ENCODE measurements at places on chromosomes 5 and 9. TPM values are rescaled to one million over a fixed set of nuclear protein-coding genes. Genes with fewer than 3 reads are reported as not detected.

DNA sequence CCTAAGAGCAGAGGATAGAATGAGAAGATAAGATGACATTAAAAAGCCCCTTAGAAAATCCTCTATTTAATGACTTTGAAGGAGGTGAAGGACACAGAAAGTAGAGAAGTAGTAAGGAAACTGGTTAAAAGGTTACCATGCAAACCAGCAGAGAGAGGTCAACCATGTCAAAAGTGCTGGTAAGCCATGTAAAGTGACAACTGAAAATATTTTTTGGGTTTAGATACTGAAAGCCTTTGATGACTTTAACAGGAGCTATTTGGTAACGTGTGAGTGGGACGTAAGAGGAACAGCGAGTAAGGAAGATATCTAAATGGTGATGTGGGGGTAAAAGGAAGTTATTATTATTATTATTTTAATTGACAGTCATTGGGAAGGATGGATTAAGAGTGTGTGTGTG is 56.9 kb downstream of the MACIR start:
- no peak overlapping the region for H3K4me3 ChIP-seq
- H3K4me1 ChIP-seq: no peaks in the 10 kb centered on the region
- H3K27ac ChIP-seq: no peak overlapping the region
- H3K36me3 ChIP-seq: no peaks in the 10 kb centered on the region
- H3K27me3 ChIP-seq: no peaks in the 10 kb centered on the region

DNA sequence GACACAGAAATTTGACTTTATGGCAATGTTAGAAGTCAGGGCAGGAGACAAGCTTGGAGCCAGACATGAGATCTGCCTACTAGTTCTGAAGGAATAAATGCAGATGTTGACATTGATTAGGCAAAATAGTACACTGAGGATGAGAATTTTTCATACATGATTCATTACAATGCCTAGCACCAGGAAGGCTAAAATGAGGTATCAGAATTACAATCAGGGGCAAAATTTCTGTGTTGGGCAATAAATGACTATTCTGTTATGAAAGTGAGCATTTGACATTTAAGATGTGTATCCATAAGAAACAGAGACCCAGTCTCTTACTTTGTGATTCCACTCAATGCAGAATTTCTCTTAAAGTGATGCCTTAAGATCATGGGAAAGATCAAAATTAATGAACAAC is 92.4 kb upstream of the CDH10 start:
- H3K4me1 ChIP-seq: no peaks in the 10 kb centered on the region
- H3K36me3 ChIP-seq: no peaks in the 10 kb centered on the region
- H3K27ac ChIP-seq: no peak overlapping the region
- no peaks in the 10 kb centered on the region for H3K27me3 ChIP-seq
- no peak for DNase-seq

The DMRT1 gene
- not detected for total RNA-seq

- no peaks in the 10 kb centered on the region for H3K36me3 ChIP-seq
- no peak overlapping the region for H3K4me3 ChIP-seq
- H3K27me3 ChIP-seq: no peaks in the 10 kb centered on the region
- no peak overlapping the region for H3K27ac ChIP-seq
- peak; percentile 41 for DNase-seq
Observed at GRCh38 chr5:96687812-96688453, 25.8 kb downstream of the CAST start.

- no peak for DNase-seq
- H3K4me1 ChIP-seq: no peaks in the 10 kb centered on the region
- no peaks in the 10 kb centered on the region for H3K27me3 ChIP-seq
Observed at GRCh38 chr5:170111088-170111785, 5.5 kb downstream of the FOXI1 start.

DNA sequence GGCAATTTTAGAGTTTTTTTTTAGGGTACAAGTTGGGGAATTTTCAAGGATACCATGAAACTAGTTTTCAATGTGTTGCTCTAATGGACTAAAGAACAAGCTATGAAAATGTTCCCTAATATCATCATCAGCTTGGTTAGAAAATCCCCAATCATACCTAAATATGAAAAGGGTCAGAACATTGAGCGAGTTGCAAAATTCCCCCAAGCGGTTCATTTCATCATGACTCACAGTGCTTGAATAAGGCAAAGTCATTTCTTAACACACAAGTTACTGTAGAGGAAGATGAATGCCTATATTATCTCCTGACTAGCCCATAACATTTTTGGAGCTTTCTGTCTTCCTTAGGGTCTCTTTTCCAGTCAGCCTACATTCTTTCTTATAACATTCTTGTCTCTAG is 62.7 kb downstream of the ST8SIA4 start:
- H3K4me3 ChIP-seq: no peak overlapping the region
- H3K27ac ChIP-seq: no peak overlapping the region
- H3K4me1 ChIP-seq: no peaks in the 10 kb centered on the region
- no peaks in the 10 kb centered on the region for H3K36me3 ChIP-seq

The PCDHGB6 gene
- 28.7 TPM for total RNA-seq

DNA sequence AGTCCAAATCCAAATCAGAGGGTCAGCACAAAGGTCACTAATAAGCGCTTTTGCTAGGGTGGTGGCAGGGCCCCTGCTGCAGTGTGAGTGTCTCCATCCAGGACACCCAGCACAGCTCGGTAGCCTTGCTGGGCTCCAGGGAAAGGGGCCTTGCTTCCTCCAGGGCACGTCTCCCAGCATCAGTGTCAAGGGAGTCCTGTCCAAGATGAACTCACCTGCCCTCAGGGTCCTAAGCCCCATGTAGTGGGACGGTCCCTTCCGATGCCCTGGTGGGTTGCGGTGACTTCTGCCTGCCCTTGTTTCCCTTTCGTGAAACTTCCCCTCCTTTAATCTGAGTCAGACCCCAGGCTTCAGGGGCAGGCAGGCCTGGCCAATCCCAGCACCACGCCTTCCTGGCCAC is 101.7 kb downstream of the ZNF354C start:
- no peaks in the 10 kb centered on the region for H3K36me3 ChIP-seq
- DNase-seq: no peak
- no peaks in the 10 kb centered on the region for H3K4me1 ChIP-seq
- no peak overlapping the region for H3K4me3 ChIP-seq

GRCh38 chr9:1604942-1605560 is 410.1 kb upstream of the SMARCA2 start:
- no peaks in the 10 kb centered on the region for H3K27me3 ChIP-seq
- no peaks in the 10 kb centered on the region for H3K36me3 ChIP-seq
- H3K27ac ChIP-seq: no peak overlapping the region
- DNase-seq: peak; percentile 39
- H3K4me1 ChIP-seq: no peaks in the 10 kb centered on the region

DNA sequence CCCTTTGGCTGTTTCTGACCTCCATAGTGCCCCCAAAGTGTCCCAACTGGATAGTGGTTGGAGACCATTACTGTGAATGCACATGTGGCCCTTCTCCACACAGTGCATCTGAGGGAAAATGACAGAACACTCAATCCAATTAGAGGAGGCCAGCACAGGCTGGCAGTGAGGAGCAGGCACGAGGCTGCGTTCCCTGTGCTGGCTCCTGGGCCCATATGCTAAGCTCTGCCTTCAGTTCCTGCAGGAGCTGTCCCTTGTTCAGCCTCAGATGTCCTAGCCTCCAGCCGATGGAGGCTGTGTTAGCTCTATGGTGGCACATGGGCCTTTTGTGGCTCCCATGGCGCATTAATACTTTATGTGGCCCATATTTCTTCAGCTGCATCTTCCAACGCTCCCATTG is 35.8 kb downstream of the ALG2 start:
- H3K27me3 ChIP-seq: no peaks in the 10 kb centered on the region
- no peaks in the 10 kb centered on the region for H3K4me1 ChIP-seq
- H3K36me3 ChIP-seq: no peaks in the 10 kb centered on the region
- no peak for DNase-seq
- no peak overlapping the region for H3K27ac ChIP-seq

GRCh38 chr5:129367883-129368282 is 92.2 kb upstream of the ADAMTS19 start:
- H3K27me3 ChIP-seq: no peaks in the 10 kb centered on the region
- no peak overlapping the region for H3K4me3 ChIP-seq
- H3K36me3 ChIP-seq: no peaks in the 10 kb centered on the region
- DNase-seq: peak; percentile 79

DNA sequence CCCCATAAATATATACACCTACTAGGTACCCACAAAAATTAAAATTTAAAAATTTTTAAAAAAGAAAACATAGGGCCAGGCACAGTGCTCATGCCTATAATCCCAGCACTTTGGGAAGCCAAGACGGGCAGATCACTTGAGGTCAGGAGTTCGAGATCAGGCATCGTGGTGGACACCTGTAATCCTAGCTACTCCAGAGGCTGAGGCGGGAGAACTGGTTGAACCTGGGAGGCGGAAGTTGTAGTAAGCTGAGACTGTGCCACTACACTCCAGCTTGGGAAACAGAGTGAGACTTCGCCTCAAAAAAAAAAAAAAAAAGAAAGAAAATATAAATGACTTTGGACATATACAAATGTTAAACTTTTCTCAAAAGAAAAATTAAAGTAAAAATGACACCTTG is 33.3 kb upstream of the RNF38 start:
- no peak overlapping the region for H3K4me3 ChIP-seq
- no peak overlapping the region for H3K27ac ChIP-seq
- DNase-seq: no peak

DNA sequence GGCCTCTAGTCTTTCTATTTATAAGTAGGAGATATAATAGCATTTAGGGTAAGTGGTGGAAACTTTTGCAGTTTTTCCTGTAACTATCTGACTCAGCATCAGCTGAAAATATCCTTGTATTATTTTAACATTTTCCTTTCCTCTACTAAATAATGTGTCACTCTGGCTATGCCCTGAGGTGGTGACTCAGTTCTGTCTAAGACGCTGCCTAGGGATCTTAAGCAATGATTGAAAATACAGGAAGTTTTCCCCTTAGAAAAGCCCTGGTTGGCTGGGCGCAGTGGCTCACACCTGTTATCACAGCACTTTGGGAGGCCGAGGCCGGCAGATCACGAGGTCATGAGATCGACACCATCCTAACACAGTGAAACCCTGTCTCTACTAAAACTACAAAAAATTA is 9.3 kb upstream of the EDIL3 start:
- no peaks in the 10 kb centered on the region for H3K36me3 ChIP-seq
- no peak overlapping the region for H3K4me3 ChIP-seq
- no peaks in the 10 kb centered on the region for H3K27me3 ChIP-seq
- no peak for DNase-seq
- no peak overlapping the region for H3K27ac ChIP-seq

DNA sequence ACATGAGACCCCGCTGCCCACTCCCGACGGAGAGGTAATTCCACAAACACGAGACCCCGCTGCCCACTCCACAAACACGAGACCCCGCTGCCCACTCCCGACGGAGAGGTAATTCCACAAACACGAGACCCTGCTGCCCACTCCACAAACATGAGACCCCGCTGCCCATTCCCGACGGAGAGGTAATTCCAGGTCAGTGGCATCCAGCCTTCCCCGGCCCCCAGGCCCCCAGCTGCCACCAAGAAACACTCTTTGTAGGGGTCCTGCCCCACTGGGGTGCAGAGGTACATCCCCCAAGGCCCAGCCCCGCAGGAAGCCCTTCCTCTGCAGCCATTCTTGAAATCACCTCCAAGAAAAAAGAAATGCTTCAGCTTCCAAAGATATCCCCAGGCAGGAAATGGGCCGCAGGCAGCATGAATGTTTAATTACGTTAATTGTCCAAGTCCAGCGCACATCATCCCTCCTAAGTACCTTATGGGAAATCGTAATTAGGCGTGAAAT is 115.9 kb downstream of the ADAMTS2 start:
- no peaks in the 10 kb centered on the region for H3K36me3 ChIP-seq
- H3K4me1 ChIP-seq: no peaks in the 10 kb centered on the region
- no peak for DNase-seq
- H3K27ac ChIP-seq: no peak overlapping the region
- H3K27me3 ChIP-seq: no peaks in the 10 kb centered on the region

DNA sequence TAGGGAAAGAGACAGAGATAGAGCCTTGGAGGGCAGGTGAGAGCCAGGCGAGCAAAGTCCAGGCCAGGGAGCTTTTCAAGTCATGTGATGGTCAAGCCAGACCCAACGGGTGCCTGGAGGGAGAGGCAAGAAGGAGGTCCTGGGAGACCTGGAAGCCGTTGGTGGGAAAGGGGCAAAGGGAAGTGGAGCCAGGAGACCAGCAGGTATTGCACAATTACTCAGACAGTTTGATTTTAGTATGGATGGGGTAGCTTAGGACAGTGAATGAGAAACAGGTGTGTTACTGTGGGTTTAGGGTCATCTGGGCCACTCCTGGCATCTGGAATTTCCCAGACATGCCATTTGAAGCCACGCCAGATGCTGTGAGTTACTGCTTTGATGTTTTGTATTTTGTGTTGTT is 5.1 kb downstream of the SECISBP2 start:
- H3K4me3 ChIP-seq: no peak overlapping the region
- peaks cover 5% of the 10 kb centered on the region for H3K4me1 ChIP-seq
- no peak for DNase-seq
- H3K27ac ChIP-seq: no peak overlapping the region

DNA sequence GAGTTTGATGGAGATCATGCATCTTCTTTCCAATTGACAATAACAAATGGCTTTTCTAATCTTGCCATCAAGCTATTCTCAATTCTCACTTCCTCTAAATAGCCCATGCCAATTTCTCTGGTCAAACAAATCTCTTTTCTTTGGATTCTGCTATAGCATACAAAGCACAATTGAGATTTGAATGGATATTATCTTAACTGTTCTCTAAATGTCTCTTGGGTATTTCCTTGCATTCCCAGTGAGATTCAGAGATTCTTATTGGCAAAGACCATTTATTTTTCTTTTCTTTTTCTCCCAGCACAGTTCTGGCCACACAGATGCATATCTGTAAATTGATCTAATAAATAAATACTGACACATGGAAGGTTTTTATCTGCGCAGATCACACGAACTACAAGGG is at the start of gene OR1N2:
OR1N2 (plus strand) TSS at position 301 of the 400 bp plus-strand sequence. CDS start 100 bp downstream, outside the sequence.
- H3K36me3 ChIP-seq: no peaks in the 10 kb centered on the region
- no peaks in the 10 kb centered on the region for H3K27me3 ChIP-seq
- DNase-seq: no peak
- H3K27ac ChIP-seq: no peak within 1 kb of the TSS
- H3K4me3 ChIP-seq: no peak within 1 kb of the TSS
- no peaks in the 10 kb centered on the region for H3K4me1 ChIP-seq

DNA sequence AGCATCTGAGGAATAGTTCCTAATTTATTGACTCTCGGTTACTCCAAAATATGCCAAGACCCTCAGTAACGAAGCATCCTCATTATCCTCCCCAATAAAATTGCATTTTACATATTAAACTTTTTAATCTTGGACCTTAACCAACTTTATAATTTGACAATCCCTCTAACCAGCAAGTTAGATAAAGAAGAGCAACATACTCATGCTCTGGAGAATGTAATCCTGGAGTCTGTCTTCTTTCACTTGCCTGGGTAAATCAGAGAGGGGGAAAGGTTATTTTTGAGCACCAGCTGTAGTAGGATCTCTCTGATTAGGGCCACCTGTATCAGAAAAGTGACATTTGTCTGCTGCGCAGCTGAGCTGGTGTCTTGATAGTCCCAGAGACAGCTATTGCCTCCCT is 59.8 kb downstream of the NDFIP1 start:
- H3K27me3 ChIP-seq: no peaks in the 10 kb centered on the region
- DNase-seq: no peak
- no peaks in the 10 kb centered on the region for H3K36me3 ChIP-seq

- H3K4me3 ChIP-seq: peak overlapping the region; percentile 88
- H3K36me3 ChIP-seq: no peaks in the 10 kb centered on the region
- DNase-seq: peak; percentile 6
- H3K27ac ChIP-seq: no peak overlapping the region
Observed at GRCh38 chr9:97412626-97413385, 910 bp downstream of the TDRD7 start.

- H3K4me3 ChIP-seq: no peak overlapping the region
- no peaks in the 10 kb centered on the region for H3K27me3 ChIP-seq
- H3K4me1 ChIP-seq: peaks cover 7% of the 10 kb centered on the region
- H3K27ac ChIP-seq: no peak overlapping the region
Observed at GRCh38 chr5:162806195-162806594, 631.2 kb upstream of the CCNG1 start.

The TPPP gene
- total RNA-seq: 7.7 TPM

GRCh38 chr5:77163453-77163852 is 47.0 kb upstream of the PDE8B start:
- H3K27me3 ChIP-seq: no peaks in the 10 kb centered on the region
- H3K4me3 ChIP-seq: no peak overlapping the region
- H3K27ac ChIP-seq: no peak overlapping the region
- H3K4me1 ChIP-seq: peaks cover 16% of the 10 kb centered on the region
- no peaks in the 10 kb centered on the region for H3K36me3 ChIP-seq

Measured in cardiac muscle cell (in vitro differentiated cells and primary cell).